ENCODE measurements at places on chromosomes 2 and 18.

- no peak for DNase-seq
Observed at GRCh38 chr2:205730701-205731582, 48.6 kb downstream of the NRP2 start.

DNA sequence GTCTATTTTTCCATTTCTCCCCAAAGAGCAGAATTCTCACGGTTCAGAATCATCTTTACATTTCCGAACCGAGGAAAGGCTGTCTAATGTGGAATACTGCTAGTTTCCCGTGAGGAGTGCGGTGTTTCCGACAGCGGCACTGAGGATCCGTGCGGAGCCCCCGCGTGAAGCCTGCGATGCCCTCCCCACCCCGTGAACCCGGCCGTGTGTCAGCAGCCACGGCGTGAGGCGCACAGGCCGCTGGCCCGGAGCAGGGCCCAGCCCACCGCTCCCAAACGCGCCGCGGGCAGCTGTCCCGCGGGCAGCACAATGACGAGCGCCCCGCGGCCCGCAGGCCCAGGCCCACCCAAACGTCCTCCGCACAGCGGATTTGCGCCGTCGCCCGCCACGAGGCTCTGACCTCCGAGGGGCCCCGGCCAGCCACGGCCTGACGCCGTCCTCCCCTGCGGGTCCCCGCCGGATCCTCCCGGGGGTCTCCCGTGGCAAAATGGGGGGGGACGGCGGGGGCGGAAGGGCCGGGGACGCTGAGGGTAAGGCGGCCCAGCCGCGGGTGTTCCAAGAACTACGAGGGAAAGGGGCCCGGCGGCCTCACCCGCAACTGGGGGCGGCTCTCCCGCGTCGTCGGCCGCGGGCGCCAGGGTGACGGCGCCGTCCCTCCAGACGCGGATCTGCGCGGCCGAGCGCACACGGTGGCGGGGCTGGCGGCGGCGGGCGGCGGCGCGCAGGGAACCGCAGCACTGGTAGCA, 796 bp downstream of the SPIRE1 start:
- no peak for DNase-seq

DNA sequence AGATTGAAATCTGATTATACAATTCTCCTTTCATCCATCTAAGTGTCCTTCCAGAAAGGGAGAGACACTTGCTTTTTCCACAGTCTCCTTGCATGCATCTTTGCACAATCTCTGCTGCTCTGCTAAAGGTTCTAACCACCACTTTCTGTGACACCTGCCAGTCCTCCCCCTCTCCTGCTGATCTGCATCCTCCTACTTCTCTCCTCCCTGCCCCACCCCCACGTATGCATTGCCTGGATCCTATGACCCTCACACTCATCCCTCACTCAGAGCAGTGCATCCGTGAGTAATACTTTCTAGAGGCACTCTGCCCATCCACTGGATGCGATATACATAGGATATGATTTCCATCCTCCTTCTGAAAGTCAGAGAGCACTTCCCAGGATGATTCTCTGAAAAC, 27.7 kb upstream of the TRAPPC8 start:
- DNase-seq = no peak

- DNase-seq = no peak
Observed at GRCh38 chr18:33051407-33051806, 278.6 kb upstream of the KLHL14 start.

GRCh38 chr18:31554776-31555175, 36.9 kb upstream of the TTR start:
- DNase-seq = no peak

All from activated CD8-positive, alpha-beta memory T cell treated with anti-CD3 and anti-CD28 coated beads for 24 hours (primary cell).